ENCODE measurements at places on chromosomes 16 and 17. TPM values are rescaled to one million over a fixed set of nuclear protein-coding genes. Genes with fewer than 3 reads are reported as not detected.

Gene PSME3
- total RNA-seq, result 152 TPM

DNA sequence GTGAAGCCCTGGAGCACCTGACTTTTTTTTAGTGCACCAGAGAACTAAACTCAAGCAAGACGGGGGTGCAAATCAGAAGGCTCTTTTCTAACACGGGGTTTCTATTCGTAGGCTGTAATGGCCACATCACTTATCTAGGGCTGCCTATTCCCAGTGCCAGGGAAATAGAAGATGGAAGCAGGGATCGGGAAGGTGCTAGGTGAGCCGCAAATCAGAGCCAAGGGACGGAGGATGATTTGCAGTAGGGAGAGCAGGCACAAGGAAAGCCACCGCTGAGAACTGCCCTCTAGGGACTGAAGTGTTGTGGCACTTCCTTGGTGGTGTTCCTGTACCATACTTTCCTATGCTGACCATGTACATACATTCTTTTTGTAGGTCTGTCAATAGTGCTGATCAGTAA lies 7.8 kb upstream of the SLC46A1 start:
- no peaks in the 10 kb centered on the region for H3K36me3 ChIP-seq
- DNase-seq, result no peak
- H3K4me1 ChIP-seq, result no peaks in the 10 kb centered on the region
- H3K4me3 ChIP-seq, result no peak overlapping the region
- peaks cover 11% of the 10 kb centered on the region for H3K27me3 ChIP-seq
- no peak overlapping the region for H3K27ac ChIP-seq

DNA sequence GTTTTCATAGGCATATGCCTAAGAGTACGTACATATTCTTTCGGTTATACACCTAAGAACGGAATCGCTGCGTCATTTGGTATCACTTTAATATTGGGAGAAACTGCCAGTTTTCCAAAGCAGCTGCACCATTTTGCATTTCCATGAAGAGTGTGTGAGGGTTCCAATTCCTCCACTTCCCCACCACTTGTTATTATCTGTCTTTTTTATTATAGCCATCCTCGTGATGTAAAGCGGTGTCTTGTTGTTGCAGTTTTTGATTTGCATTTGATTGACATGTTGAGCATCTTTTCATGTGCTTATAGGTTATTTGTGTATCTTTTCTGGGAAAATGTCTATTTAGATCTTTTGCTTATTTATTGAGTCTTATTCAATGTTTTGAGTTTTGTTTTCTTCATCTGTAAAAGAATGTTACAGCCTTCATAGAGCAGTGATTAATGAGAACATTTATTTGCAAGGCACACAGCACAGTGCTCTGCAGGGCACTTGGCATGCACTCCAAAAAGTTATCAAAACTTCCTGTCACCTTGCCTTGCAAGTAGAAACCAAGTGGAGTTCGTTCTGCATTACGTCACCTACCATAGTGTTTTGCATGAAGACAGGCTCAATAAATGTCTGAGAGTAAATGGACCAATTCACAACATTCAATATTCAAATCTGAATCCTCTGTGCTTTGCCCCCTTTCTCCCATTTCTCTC lies 26.6 kb upstream of the ST6GALNAC1 start:
- H3K27ac ChIP-seq, result no peak overlapping the region
- H3K36me3 ChIP-seq, result no peaks in the 10 kb centered on the region
- H3K4me1 ChIP-seq, result peaks cover 14% of the 10 kb centered on the region
- DNase-seq, result no peak

- H3K27me3 ChIP-seq, result no peaks in the 10 kb centered on the region
- no peak for DNase-seq
- no peaks in the 10 kb centered on the region for H3K4me1 ChIP-seq
- H3K27ac ChIP-seq, result no peak overlapping the region
- peaks cover 32% of the 10 kb centered on the region for H3K36me3 ChIP-seq
- H3K4me3 ChIP-seq, result no peak overlapping the region
Measured at GRCh38 chr17:75173526-75173925, 9.2 kb downstream of the SUMO2 start.

DNA sequence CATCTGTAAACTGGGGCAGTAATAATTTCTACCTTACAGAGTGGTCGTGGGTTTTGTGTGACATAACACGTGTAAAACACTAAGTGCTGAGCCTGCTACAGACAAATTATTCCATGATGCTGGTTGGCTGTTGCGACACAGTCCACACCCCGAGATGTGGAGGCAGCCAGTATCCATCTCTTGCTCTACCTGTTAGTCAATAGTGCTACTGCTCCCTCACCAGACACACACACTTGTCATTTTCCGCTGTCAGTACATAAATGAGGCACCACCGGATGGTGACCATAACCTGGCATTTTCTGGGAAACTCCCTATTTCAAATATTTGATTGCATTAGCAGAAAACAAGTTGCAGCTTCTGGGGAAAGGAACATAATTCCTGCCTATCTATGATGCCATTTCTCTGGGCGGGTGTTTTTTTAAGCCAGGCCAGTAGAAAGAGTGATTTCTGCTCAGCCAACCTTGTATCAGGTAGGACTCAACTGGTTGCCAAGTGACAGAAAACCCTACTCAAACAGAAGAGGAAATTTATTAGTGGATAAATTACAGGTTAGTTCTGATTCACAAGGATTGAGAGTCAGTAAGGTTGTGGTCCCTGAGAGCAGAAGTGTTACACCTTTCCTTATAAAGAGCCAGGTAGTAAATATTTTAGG lies 24.1 kb downstream of the DNAJA2 start:
- H3K27ac ChIP-seq, result no peak overlapping the region
- H3K4me3 ChIP-seq, result no peak overlapping the region
- no peaks in the 10 kb centered on the region for H3K36me3 ChIP-seq
- DNase-seq, result no peak
- no peaks in the 10 kb centered on the region for H3K4me1 ChIP-seq

Data from astrocyte (in vitro differentiated cells and primary cell).